ENCODE measurements at places on chromosomes 1 and 21. TPM values are rescaled to one million over a fixed set of nuclear protein-coding genes. Genes with fewer than 3 reads are reported as not detected.

- no peak for DNase-seq
Measured at GRCh38 chr1:44086692-44087474, 31.7 kb upstream of the KLF17 start.

GRCh38 chr21:43829575-43830119, 35.4 kb upstream of the AGPAT3 start:
- no peak for DNase-seq

Gene RNF186
- not detected for total RNA-seq

Gene SFT2D2
- 38.7 TPM for total RNA-seq

Gene SOX13
- total RNA-seq: 5.8 TPM

Data from GM23248 (cell line).